ENCODE measurements at places on chromosomes 4 and X.

DNA sequence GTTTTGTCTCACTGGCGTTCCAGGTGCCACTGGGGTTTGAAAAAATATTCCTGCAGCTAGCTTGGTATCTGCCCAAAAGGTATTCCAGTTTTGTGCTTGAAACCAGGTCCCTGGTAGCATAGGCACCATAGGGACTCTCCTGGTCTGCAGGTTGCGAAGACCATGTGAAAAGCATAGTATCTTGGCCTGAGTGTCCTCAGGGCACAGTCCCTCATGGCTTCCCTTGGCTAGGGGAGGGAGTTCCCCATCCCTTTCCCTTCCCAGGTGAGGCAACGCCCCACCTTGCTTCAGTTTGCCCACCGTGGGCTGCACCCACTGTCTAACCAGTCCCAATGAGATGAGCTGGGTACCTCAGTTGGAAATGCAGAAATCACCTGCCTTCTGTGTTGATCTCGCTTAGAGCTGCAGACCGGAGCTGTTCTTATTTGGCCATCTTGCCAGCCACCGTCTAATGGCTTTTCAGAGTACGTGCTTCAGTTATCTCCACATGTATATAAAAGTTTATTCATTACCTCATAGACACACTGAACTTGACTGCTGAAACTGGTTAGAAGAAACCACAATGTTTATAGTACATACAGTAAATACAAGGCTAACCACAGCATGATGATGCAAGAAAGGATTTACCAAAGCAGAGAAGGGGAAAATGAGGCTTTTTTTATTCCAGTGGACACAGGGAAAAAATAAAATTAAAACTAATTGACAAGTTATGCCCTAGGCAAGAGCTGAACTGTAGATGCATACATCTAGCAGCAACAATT lies 10.6 kb downstream of the PBDC1 start:
- no peak for DNase-seq

DNA sequence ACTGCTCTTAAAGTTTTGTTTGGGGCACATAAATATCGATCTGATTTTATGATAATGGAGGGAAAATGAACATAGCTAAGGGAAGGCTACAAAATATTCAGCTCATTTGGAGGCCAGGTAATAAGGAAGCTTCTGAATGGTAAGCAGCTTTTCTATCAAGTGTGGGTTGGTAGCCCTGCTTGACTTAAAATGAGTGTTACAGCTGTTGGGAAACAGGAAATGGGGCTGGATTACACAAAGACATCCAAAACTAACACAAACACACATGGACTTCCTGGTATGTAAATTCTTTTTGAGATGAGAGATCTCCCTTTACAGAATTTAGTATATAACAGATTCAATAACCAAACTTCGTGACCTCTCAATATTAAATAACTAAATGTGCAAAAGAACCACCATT lies 58.0 kb downstream of the FGF16 start:
- DNase-seq: no peak

DNA sequence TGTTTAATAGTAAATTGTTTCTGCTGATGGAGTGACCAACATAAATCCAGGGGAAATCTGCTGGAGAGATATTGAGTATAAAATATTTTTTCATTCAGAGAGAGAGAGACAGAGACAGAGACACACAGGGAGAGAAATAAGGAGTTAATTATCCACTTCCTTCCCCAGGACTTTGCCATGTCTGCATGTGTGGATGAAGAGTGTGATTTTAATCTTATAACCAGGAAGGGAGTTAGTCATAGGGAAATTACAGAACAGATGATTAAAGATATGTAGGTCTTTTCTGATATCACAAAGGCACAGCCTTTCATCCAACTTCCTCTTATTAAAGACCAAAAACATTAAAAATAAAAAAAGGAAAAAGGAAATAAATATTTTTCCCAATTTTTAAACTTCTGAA lies 526.3 kb downstream of the SPRY1 start:
- DNase-seq: no peak

DNA sequence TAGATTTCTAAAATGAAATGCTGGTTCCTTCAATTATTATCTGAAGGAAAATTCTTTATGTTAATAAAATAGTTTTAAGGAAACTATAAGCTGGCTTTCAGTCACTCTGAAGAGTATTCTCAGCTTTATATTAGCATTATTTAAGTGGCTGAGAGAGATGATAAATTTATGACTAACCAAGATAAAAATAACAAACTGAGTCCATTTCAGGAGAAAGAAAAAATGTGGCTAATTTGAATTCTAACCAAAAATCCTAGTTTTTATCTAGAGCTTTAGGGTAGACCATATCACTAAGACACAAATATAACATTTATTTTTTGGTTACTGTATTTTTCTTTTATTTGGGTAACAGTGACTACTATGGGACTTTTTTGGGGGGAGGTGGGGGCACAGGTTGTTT lies 59.4 kb upstream of the NAP1L5 start:
- no peak for DNase-seq

GRCh38 chrX:127057891-127058619 lies 238.5 kb downstream of the PRR32 start:
- no peak for DNase-seq
